OCI-M1 (cell line): ENCODE measurements at places on chromosomes 3 and 15.
A peak's percentile ranks its signal among the peaks of the same experiment; 100 is the strongest.

DNA sequence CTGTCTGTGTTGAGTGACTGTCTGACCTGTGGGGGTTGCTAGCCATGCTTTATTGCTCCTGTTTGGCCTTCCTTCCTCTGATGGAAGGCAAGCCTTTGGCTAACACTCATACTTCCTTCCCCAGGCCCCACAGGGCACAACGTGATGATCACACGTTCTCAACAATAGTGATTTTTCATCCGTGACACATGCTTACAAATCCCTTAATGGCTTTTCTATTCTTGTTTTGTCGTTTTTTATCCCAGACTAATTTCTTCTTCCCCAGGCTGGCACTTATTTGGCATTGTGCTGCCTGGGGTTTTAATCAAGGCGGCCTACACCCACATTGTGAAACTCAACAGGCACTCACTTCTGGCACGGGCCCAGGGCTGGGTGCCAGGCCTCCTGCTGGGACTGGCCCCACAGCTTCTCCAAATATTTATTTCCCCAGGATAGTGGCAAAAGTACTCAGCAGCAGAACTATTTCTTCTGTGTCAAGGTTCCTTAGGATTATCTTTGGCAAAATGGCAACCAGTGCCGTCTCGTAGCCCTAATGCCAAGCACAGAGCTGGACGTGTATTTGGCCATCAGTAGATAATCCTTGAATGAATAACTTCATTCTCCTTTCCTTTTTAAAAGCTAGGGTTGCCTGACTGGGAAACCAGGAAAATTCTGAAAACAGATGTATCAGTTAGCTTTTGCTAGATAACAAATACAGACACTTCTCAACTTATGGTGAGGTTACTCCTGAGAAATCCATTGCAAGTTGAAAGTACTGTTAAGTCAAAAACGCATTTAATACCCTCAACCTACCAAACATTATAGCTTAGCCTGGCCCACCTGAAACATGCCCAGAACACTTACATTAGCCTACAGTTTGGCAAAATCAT, 30.6 kb downstream of the CMTM7 start:
- DNase-seq, result no peak

DNA sequence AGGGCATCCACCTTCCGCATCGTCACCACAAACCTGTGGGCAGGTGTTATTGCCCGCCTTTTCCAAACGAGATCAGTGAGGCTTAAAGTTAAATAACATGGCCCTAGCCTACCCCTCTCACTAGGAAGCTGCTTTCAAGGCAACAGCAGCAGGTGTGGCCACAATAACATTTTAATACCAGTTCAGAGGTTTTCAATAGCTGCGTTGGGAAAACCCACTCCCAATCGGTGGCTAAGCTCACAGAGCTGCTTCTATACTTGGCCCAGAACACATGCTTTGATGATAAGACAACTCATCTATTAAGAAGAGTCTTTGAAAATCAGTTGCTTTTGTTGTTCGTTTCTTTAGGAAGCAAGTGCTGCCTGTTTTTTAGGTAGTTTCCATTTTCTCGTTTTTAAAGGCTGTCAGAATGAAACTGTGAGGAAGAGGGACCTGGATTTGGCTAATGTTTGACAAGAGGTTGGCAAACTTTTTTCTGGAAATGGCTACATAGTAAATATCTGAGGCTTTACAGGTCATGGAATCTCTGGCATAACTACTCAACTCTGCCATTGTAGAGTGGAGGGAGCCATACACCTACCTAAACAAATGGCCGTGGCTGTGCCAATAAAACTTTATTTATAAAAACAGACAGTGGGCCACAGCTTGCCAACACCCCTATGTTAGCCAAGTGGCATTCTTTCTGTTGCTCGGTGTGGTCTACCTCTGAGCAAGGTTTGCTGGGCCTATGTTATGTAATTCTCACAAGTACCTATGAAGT, 179.6 kb downstream of the FEZF2 start:
- no peak for DNase-seq

GRCh38 chr3:122427857-122428471, 12.1 kb upstream of the WDR5B start:
- DNase-seq, result no peak

DNA sequence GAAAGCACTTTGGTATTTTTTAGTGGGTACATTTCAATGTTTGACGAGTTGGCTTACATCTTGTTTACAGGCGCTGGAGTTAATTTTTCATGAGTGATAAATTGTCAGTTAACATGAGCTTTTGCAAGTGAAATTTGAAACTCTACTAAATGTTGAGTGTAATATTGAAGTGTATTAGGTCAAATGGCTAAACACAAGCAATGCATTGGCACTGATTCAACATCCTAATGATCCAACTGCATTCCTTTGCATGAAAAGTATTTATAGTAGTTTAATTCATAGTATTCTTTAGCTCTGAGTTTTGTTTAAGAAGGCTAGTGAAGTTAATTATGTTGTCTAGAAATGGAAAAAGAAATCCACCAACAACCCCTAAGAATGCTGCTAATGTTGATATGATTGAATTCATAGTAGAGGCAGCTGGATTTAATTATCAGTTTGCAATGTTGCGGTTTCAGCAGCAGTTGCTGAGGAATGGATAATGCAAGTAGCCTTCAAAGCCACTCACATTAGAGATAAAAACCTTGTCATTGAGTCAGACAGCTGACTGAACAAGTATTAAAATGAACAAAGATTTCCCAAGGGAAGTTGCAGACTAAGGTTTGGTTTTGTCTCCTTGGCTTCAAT, 245.6 kb upstream of the GOLIM4 start:
- peak; percentile 20 for DNase-seq

GRCh38 chr3:124814620-124815421, 72.3 kb downstream of the ITGB5 start:
- no peak for DNase-seq

GRCh38 chr15:97849183-97849582, 111.3 kb upstream of the ARRDC4 start:
- DNase-seq, result peak; percentile 0

DNA sequence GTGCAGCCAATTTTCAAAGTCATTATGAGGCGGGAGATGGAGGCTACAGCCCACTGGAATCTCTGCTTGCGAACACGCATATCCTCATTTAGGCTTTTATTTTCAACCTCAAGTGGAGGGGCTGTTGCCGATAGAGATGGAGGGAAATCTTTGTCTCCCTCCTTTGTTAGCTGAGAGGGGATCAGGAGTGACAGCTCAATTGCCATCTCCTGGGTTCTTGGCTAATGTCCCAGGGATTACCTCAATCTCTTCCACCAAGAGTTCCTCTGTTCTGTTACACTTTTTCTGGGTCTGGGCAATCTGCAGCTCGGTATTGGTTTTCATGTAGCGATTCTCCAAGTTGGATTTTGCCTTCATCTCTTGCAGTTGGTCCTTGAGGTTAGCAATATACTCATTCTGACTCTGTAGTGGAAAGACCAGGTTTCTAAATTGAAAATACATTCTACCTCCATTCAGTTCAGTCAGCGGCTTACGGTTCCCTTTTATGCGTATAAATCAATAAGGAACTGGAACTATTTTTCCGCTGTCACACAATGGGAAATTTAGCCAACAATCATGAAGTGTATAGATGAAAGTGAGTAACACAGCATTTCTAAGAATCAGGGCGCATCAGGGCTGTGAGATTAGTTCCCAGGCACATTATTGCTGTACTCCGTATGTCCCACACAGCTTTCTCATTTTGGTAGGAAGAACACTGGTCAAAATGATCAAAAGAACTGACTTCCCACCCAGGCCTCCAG, 36.2 kb upstream of the RPL35A start:
- no peak for DNase-seq

DNA sequence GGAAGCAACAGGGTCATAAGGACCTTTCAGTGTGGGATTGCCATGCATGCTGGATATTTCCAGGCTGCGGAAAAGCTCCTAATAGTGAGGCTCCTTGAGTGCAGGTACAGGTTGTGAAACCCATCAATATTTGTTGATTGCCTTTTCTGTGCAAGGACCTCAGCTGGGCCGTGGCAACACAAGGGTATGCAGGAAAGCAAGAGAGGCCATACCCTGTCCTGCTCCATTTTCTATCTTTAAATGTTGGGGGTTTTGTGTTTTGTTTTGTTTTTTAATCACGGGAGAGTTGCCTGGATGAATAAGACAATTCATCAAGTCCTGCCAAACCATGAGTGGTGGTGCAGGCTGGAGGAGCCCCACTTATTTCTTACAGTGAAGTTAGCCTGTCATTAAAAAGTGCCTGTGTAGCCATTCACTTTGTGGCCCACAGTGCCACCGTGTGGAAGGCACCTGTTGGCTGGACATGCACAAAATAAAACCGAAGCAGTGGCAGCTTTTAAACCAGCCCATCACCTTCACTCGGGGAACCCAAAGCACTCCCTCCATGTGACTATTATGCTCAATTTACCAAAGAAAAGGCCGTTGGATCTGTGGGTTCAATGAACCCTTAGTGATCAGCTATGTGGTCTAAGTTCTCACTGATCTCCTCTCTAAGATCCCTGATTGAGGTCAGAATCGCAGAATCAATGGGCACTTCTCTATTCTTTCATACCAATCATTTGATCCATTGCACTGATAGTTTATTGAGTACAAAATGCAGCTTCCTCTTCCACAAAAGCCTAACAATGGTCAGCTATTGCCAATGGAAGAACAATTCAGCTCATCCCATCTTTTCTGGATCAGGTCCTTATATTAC, 42.2 kb downstream of the CLDN18 start:
- peak; percentile 69 for DNase-seq

DNA sequence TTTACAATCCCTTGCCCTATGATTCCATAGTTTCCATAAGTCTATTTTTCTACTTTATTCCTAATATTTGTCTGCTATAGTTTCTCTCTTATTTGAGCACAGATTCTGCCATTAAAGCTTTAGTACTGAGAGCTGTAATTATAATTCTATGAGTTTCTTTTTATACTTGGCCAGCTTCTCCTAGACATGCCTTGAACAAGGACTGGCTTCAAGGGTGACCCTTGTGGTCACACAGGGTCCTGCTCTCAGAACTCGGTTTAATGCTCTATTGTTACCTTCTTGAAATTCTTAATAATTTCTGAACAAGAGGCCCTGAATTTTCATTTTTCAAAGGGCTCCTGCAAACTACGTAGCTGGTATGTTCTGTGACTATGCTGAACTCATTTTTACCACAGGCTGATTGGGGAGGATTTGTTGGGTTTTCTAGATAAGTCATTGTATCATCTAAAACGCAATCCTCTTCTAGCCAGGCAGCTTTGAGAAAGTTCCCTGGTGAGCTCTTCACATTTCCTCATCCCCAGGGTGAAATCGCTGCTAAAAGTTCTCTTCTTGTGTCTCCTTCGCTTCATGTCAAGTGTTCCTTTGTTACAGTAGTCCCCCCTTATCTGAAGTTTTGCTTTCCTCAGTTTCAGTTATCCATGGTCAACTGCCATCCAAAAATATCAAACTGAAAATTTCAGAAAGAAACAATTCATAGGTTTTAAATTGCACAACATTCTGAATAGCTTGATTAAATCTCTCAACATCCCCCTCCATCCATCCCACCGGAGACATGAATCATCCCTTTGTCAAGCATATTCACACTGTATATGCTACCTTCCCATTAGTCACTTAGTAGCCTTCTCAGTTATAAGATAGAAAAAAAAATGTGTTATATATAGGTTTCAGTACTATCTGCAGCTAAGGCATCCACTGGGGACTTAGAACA, 12.6 kb upstream of the PLCL2 start:
- peak; percentile 35 for DNase-seq

GRCh38 chr3:127800508-127800907, 21.8 kb downstream of the MGLL start:
- no peak for DNase-seq

DNA sequence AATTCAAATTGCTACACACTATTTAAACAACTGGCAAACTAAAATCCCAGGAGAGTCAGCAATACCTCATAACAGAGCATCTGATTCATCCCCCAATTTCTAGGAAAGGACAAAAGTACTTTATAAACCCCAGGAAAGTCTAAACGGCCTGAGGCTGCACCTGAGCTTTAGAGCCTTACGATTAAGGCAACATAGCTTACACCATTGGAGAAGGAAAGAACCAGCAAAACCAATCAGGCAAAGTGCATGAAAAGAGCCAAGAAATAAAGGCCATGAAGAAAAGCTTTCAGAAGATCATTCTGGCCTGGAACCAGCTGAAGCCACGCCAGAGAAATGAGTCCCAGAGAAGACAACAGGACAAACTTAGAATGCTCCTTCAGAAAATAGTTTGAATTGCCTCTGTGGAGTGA, 48.1 kb downstream of the PTPN9 start:
- DNase-seq, result no peak

GRCh38 chr3:147589016-147589415, 179.9 kb downstream of the ZIC1 start:
- peak; percentile 9 for DNase-seq

DNA sequence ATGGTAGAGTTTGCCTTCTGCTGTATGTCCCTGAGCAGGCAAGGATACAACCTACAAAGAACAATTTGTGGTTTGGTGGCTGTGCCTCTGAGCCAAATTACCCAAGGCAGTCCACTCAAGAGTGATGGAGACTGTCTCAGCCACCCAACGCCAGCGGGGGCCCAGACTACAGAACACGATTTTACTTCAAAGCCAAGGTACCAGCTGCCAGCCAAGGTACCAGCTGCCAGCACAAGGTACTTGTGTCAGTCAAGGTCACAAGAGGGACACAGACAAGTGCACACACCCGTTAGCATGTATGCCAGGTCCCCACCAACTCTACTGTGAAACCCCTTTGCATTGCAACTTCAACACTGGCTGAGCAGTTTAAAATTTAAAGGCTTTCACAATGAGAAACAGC, 23.5 kb downstream of the COLQ start:
- DNase-seq, result no peak

- no peak for DNase-seq
Measured at GRCh38 chr3:33579178-33579510, 138.9 kb downstream of the CLASP2 start.

- DNase-seq, result no peak
Measured at GRCh38 chr3:134680796-134681521, 30.1 kb upstream of the KY start.

DNA sequence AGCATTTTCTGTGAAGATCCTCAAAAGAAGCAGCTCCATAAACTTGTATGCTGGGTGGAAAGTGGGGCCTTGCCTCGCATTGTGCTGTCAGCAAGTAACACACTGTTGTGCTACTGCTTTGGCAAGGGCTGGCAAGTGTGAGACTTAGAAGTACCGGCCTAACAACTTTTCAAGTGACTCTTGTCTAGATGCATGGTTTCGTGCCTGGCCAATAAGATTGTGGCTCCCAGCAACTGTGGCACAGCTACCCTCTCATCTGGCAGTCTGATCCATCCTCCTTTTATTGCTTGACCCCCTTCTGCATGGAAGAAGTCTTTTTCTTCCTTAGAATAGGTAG, 79.4 kb upstream of the VEPH1 start:
- DNase-seq, result no peak

DNA sequence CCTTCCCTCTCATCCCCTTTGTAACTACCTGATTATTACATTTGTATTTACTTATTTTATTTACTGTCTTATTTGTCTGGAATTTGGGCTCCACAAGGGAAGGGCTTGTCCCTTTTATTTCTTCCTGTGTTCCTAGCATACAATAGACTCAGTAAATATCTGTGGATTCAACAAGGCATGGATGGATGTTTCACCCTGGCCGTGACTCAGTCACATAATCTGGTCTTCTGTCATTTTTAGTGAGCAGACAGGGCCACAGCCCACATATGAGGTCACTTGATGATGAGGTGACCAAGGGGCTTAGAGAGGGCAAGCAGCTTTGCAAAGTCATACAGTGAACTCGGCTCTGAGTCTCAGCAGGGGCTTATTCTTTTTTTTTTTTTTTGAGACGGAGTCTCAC, 7.8 kb upstream of the DAG1 start:
- DNase-seq, result peak; percentile 15
